MCF 10A (cell line): ENCODE measurements at places on chromosomes 6 and 20. TPM values are rescaled to one million over a fixed set of nuclear protein-coding genes. Genes with fewer than 3 reads are reported as not detected.

The C20orf202 gene
- not detected in 2 replicates for total RNA-seq

The NRSN1 gene
- not detected in 2 replicates for total RNA-seq

The ACAT2 gene
- 13.4 and 46.0 TPM in 2 replicates for total RNA-seq

The CLPSL1 gene
- not detected in 2 replicates for total RNA-seq

The PSORS1C2 gene
- total RNA-seq: not detected in 2 replicates

The OR2H1 gene
- total RNA-seq: not detected in 2 replicates

The HLA-DRB5 gene
- not detected in 2 replicates for total RNA-seq

The CGA gene
- total RNA-seq: not detected in 2 replicates

The CDSN gene
- 0.16 TPM in 1 of 2 replicates, not detected in the other for total RNA-seq

The SLC24A3 gene
- not detected in 2 replicates for total RNA-seq

- peak overlapping the region; percentile 78 for H3K27ac ChIP-seq
- DNase-seq: peak; percentile 28
- H3K4me1 ChIP-seq: peaks cover 15% of the 10 kb centered on the region
- no peaks in the 10 kb centered on the region for H3K27me3 ChIP-seq
- H3K36me3 ChIP-seq: peaks cover 83% of the 10 kb centered on the region
Observed at GRCh38 chr6:137871831-137872454, 4.9 kb downstream of the TNFAIP3 start.

DNA sequence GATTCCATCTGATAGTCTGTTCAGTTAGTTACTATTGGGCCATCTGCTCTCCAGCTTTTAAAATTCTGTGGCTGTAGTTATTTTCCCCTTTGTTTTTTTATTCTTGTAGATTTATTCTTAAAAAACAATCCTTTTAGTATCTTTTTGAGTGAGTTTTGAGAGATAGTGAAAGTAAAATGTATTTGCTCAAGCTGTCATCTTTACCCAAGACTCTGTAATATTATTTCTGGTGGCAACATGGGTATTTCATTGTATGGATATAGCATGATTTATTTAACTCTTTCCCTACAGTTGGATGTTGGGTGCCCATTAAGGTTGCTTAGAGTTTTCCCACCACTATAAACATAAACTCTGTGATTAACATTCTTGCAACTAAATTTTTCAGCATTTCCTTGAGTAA is 24.6 kb downstream of the STK4 start:
- peaks cover 14% of the 10 kb centered on the region for H3K36me3 ChIP-seq
- DNase-seq: no peak
- no peaks in the 10 kb centered on the region for H3K27me3 ChIP-seq
- H3K27ac ChIP-seq: peak overlapping the region; percentile 67
- H3K4me1 ChIP-seq: peaks cover 19% of the 10 kb centered on the region
- H3K4me3 ChIP-seq: no peak overlapping the region

- no peaks in the 10 kb centered on the region for H3K4me1 ChIP-seq
- no peak overlapping the region for H3K27ac ChIP-seq
- no peak overlapping the region for H3K4me3 ChIP-seq
- no peaks in the 10 kb centered on the region for H3K36me3 ChIP-seq
- DNase-seq: no peak
Observed at GRCh38 chr6:170455335-170455979, 97.7 kb downstream of the PSMB1 start.

- peaks cover 36% of the 10 kb centered on the region for H3K36me3 ChIP-seq
- peak overlapping the region; percentile 96 for H3K27ac ChIP-seq
- H3K27me3 ChIP-seq: no peaks in the 10 kb centered on the region
- no peak for DNase-seq
Observed at GRCh38 chr6:26199773-26200764, 112.8 kb downstream of the HFE start.

GRCh38 chr6:330948-331347 is 38.7 kb downstream of the DUSP22 start:
- DNase-seq: no peak
- H3K27me3 ChIP-seq: no peaks in the 10 kb centered on the region
- H3K4me3 ChIP-seq: no peak overlapping the region
- H3K4me1 ChIP-seq: no peaks in the 10 kb centered on the region

GRCh38 chr6:4170297-4170696 is 34.9 kb upstream of the ECI2 start:
- no peak for DNase-seq
- no peaks in the 10 kb centered on the region for H3K36me3 ChIP-seq
- no peaks in the 10 kb centered on the region for H3K27me3 ChIP-seq
- H3K4me1 ChIP-seq: no peaks in the 10 kb centered on the region
- H3K27ac ChIP-seq: no peak overlapping the region
- no peak overlapping the region for H3K4me3 ChIP-seq

DNA sequence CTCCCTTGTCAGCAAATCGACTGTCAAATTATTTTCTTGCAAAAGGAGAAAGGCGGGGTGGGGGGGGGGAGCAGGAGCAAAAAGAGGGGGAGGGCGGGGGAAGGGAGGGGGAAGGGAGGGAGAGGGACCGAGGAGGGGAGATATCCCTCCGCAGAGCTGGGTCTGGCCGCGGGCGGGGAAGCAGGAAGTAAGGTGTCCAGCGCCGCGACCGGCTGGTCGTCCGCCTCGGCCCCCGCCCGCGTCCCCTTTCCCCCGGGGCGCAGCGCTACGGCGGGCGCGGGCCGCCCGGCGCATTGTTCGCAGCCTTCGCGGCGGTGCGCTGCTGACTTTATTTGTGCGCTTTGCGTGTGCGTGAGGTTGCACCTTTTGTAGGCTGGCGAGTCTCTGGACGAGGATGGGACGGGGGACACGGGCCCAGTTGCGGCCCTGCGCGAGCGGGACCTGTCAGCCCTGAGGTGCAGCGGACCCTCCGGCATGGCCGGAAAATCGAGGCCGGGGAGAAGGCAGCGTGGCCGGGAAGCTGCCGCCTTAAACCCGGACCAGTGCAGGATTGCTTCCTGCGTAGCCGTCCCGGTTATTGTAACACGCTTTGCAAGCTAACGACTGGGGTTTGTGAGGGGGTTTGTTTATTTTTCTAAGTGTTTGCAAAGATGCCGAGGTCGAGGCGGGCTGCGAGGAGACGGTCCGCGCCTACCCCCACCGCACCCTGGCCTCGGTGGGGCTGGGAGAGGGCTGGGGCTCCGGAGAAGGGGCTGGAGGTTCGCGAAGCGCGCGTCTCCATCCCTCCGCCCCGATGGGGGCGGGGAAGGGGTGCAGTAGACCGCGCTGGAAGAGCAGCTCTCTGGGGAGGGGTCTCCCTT is 675 bp upstream of the TRERF1 start:
- H3K27ac ChIP-seq: no peak overlapping the region
- H3K4me3 ChIP-seq: peak overlapping the region; percentile 91
- H3K36me3 ChIP-seq: no peaks in the 10 kb centered on the region
- no peaks in the 10 kb centered on the region for H3K27me3 ChIP-seq

DNA sequence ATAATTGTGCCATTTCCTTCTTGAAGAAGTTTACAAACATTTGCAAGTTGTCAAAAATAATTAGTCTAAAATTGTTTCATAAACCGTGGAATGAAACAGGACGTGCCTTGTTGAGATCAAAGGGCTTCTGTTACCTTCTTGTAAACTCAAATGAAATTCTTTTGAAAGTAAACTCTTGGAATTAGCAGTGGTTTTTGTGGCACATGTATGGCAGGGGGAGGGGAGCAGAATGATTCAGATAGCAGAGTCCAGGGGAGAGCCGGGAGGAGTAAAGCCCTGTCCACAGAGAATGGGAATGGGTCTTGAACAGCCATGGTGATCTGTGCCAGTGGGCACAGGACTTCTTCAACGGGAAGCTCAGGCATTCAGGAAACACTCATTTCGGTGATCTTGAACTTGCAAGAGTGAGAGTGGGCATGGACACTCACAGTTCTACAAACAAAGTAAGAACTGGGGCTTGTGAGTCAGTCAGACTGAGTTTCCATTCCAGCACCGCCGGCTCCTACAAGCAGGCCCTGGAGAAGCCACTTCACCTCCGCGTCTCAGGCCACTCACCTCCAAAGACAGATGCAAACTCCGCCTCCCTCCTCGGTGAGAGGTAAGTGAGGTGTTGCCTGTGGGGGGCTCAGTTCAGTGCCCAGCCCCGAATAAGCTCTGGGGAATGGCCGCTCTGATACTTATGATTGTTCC is 143.1 kb downstream of the CDH26 start:
- H3K27me3 ChIP-seq: peaks cover 39% of the 10 kb centered on the region
- DNase-seq: no peak
- H3K36me3 ChIP-seq: peaks cover 6% of the 10 kb centered on the region
- no peak overlapping the region for H3K27ac ChIP-seq
- no peak overlapping the region for H3K4me3 ChIP-seq
- no peaks in the 10 kb centered on the region for H3K4me1 ChIP-seq
